BE2C (cell line): ENCODE measurements at places on chromosomes 11 and 22.

- no peak for DNase-seq
Measured at GRCh38 chr22:19888131-19888746, 33.6 kb upstream of the GNB1L start.

DNA sequence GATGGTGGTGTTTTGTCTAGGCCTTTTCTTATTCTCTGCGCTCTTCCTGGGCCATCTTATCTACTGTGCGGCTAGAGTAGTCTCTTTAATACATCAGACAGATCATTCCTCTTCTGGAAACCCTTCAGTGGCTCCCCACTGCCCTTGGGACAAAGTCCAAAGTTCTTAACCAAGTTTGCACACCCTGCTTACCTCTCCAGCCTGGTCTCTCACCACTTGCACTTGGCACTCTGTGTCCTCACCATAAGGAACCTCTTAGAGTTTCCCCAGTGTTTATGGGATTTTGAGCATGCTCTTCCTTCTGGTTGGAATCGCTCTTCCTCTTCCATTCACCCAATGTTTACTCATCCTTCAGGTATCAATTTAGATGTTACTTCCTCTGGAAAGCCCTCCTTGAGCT lies 5.2 kb upstream of the SPTBN2 start:
- no peak for DNase-seq

DNA sequence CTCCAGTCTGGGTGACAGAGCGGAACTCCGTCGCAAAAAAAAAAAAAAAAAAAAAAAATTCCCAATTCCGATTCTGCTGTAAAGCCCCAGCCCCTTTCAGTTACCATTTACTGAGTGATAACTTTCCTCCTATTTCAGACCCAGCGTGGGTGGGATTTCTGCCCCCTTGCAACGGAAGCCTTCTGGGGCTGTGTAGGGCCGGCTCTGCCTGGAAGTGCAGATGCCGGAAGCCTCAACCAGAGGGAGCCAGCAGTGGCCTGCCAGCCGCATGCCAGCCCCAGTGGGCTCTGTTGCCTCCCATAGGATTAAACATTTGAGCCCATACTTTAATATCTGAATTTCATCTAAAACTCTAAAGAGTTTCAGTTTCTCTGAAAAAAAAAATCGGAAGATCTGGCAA lies 60.0 kb upstream of the NUP50 start:
- DNase-seq: no peak

DNA sequence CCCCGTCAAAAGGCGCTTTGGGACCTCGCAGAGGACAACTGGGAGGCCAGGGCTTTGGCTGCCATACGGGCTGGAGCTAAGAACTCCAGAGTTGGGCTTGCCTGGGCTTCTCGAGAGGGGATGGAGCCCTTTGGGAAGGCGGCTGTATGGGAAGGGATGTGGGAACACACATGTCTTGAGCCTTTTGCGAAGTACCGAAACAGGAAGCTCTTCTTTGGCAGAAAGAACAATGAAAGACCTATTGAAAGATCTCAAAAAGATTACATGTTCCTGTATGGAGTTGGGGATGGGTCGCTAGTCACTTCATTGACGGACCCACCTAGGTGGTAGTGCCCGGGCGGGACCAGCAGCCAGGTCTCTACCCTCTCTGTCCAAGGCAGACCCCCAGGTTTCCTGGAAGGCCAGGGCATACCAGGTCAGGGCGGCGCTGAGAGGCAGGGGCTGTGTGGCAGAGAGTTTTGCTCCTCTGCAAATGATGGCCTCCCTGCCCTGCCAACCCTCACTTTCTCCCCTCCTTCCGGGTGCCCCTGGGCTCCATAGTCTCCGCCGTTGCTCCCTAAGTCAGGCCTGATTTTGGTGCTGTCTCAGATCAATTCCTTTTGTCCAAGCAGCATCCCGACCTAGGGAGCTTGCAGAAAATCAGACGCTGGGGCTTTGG lies 1.0 kb downstream of the ST14 start:
- DNase-seq: no peak

GRCh38 chr22:45976254-45977002 lies 534 bp downstream of the WNT7B start:
- no peak for DNase-seq
